Body of pancreas (tissue), 4 donors: ENCODE measurements at places on chromosomes 13 and 19. TPM values are rescaled to one million over a fixed set of nuclear protein-coding genes. Genes with fewer than 3 reads are reported as not detected.

GRCh38 chr19:12943437-12944044 lies 2.1 kb upstream of the RAD23A start:
- no peak overlapping the region for H3K4me3 ChIP-seq
- H3K27ac ChIP-seq = no peak overlapping the region
- no peak for DNase-seq
- peaks cover 74% of the 10 kb centered on the region for H3K4me1 ChIP-seq
- H3K36me3 ChIP-seq = peaks cover 18% of the 10 kb centered on the region

DNA sequence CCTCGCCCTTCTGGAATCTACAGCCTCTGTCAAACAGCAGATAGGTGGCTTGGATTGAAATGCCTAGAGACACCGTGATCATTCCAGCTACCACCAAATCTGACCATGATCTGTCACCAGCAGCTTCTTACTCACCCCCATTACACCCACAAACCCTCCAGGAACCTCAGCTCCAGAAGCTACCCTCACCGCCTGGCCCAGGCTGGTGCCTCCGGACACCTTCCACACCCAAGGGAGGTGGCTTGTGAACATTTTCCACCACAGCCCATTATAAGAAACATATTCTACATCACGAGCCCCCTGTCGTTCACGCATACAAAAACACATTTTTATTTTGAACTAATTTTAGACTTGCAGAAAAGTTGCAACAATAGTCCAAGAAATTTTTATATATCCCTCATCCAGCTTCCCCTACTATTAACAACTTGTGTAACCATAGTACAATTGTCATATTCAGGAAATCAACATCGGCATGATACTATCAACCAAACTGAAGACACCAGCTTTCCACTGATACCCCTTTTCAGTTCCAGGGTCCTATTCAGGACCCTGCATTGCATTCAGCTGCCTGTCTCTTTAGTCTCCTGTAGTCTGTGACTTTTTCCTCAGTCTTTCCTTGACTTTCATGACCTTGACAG lies 15.4 kb upstream of the UBE2L5 start:
- no peaks in the 10 kb centered on the region for H3K27me3 ChIP-seq
- no peak overlapping the region for H3K4me3 ChIP-seq
- H3K36me3 ChIP-seq = no peaks in the 10 kb centered on the region
- peaks cover 16% of the 10 kb centered on the region for H3K4me1 ChIP-seq
- H3K27ac ChIP-seq = no peak overlapping the region
- no peak for DNase-seq

DNA sequence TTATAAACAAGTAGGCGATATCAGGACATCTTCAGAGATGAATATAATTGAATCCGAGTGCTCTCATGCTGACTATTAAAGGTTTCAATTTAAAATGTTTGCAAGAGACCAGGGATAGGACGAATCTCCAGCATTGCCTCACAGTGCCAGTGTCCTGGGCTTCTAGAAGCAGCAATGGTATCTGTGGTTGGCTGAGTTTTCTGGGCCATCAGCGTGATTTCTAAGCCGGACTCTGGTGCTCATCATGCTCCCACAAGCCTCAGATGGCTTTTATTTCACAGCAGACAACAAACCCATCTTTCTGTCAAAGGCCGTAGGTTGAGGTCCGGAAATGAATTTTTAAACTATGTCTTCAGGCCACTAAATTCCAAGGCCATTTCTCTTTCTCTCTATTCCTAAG lies 187.7 kb downstream of the FOXO1 start:
- H3K4me1 ChIP-seq = peaks cover 54% of the 10 kb centered on the region
- H3K27ac ChIP-seq = peak overlapping the region; percentile 84
- H3K36me3 ChIP-seq = no peaks in the 10 kb centered on the region
- H3K27me3 ChIP-seq = no peaks in the 10 kb centered on the region

GRCh38 chr13:63124863-63125262 lies 1709.2 kb upstream of the PCDH20 start:
- H3K4me1 ChIP-seq = no peaks in the 10 kb centered on the region
- H3K4me3 ChIP-seq = no peak overlapping the region
- no peaks in the 10 kb centered on the region for H3K27me3 ChIP-seq
- DNase-seq = no peak
- H3K27ac ChIP-seq = no peak overlapping the region
- no peaks in the 10 kb centered on the region for H3K36me3 ChIP-seq

DNA sequence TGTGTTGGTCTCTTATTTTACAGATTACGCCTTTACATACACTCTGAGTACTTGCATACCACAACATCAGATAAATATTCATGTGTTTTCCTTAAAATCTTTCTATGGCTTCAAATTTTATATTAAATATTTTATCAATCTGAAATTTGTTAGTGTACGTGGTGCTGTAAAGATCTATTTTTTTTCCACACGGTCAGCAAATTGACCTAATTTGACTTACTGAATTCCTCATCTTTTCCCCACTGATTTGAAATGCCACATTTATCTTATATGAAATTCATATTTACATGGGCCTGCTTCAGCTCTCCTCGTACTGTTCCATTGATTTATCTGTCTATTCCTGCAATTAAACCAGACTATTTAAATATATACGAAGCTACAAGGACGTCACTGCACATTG lies 433.8 kb upstream of the ZNF507 start:
- DNase-seq = no peak
- H3K4me1 ChIP-seq = no peaks in the 10 kb centered on the region
- no peak overlapping the region for H3K4me3 ChIP-seq
- no peaks in the 10 kb centered on the region for H3K36me3 ChIP-seq
- no peaks in the 10 kb centered on the region for H3K27me3 ChIP-seq

GRCh38 chr13:36310417-36311108 lies 12.9 kb upstream of the CCDC169 start:
- H3K36me3 ChIP-seq = peaks cover 7% of the 10 kb centered on the region
- no peaks in the 10 kb centered on the region for H3K4me1 ChIP-seq
- no peak for DNase-seq
- no peaks in the 10 kb centered on the region for H3K27me3 ChIP-seq
- H3K4me3 ChIP-seq = no peak overlapping the region
- no peak overlapping the region for H3K27ac ChIP-seq

DNA sequence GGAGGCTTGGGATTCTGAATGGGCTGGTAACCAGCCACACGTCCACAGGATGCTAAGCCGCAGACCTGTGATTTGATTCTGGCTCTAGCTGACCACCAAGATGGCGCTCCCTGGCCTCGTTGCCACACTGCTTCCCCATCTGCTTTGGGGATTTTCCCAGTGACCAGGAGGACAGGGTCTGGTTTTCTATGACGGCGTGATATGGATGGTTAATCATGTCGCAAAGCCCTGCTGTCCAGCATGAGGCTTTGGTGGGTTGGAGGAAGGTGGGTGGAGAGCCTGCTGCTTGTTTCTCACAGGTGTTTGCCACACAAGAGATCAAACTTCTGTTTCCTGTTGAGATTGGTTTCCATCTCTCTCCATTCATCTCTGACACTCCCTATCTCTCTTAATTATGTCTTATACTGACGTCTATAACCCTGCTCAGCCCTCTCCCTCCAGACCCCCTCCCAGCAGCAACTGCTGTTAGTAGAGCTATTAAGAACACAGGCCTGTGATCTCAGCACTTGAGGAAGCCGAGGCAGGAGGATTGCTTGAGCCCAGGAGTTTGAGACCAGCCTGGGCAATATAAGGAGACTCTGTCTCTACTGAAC lies 102.7 kb downstream of the SIPA1L3 start:
- no peaks in the 10 kb centered on the region for H3K36me3 ChIP-seq
- peaks cover 2% of the 10 kb centered on the region for H3K4me1 ChIP-seq
- H3K27me3 ChIP-seq = no peaks in the 10 kb centered on the region
- no peak overlapping the region for H3K4me3 ChIP-seq
- H3K27ac ChIP-seq = no peak overlapping the region

DNA sequence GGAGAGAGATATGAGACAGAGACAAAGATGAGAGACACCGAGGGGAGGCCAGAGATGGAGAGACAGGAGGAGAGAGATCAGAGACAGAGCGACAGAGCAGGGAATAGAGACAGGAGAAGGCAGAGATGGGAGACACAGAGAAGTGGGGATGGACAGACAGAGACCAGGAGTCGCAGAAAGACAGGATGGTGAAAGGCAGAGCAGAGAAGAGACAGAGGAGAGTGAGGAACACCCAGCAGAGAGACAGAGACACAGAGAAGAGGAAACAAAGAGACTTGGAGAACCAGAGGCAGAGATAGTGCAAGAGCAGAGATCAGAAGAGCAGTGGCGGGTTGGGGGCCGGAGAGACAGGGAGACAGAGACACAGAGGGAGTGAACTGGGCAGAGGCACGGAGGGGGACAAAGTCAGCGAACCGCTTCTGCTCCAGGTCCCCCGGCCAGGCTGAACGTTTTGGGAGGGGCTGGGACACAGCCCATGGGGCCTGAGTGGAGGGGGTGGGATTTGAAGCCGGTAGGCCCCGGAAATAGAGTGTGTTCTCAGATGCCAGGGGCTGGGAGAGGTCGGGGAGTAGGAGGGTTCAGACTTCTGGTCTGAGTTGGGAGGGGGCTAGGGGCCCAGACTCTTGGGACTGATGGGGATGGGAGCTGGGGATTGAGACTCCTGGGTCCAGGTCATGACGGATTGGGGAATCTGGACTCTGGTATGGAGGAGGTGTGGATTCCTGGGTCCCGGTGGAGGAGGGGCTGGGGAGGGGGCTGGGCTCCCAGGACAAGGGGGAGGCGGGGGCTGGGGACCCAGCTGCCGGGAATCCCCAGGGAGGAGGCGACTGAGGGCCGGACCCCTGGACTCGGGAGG lies 654 bp downstream of the ZNF579 start:
- peak overlapping the region; percentile 71 for H3K27ac ChIP-seq
- H3K4me1 ChIP-seq = peaks cover 27% of the 10 kb centered on the region
- H3K36me3 ChIP-seq = no peaks in the 10 kb centered on the region
- no peaks in the 10 kb centered on the region for H3K27me3 ChIP-seq

DNA sequence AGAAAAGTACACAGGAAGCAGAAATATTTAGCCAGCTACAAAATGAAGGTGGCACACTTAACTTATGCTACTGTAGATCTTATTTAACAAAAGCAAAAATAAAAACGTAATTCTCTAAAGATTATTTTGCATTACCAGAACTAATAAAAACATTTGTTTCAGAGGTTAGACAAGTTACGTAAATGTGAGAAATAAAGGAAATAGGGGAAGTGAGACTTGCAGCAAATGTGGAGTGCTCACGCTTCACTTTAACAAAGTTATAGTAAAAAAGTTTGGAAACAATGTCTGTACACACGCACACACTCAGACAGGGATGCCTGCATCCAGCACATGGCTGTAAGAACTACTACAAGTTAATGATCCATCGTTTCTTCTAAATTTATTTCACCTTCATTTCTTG lies 83.7 kb downstream of the NALCN start:
- H3K27me3 ChIP-seq = no peaks in the 10 kb centered on the region
- H3K27ac ChIP-seq = no peak overlapping the region
- DNase-seq = no peak
- no peaks in the 10 kb centered on the region for H3K4me1 ChIP-seq
- H3K4me3 ChIP-seq = no peak overlapping the region
- H3K36me3 ChIP-seq = no peaks in the 10 kb centered on the region

- DNase-seq = no peak
- H3K4me1 ChIP-seq = peaks cover 2% of the 10 kb centered on the region
- H3K4me3 ChIP-seq = no peak overlapping the region
- no peak overlapping the region for H3K27ac ChIP-seq
- no peaks in the 10 kb centered on the region for H3K27me3 ChIP-seq
- H3K36me3 ChIP-seq = peaks cover 37% of the 10 kb centered on the region
Measured at GRCh38 chr19:47358936-47359335, 9.8 kb downstream of the DHX34 start.

DNA sequence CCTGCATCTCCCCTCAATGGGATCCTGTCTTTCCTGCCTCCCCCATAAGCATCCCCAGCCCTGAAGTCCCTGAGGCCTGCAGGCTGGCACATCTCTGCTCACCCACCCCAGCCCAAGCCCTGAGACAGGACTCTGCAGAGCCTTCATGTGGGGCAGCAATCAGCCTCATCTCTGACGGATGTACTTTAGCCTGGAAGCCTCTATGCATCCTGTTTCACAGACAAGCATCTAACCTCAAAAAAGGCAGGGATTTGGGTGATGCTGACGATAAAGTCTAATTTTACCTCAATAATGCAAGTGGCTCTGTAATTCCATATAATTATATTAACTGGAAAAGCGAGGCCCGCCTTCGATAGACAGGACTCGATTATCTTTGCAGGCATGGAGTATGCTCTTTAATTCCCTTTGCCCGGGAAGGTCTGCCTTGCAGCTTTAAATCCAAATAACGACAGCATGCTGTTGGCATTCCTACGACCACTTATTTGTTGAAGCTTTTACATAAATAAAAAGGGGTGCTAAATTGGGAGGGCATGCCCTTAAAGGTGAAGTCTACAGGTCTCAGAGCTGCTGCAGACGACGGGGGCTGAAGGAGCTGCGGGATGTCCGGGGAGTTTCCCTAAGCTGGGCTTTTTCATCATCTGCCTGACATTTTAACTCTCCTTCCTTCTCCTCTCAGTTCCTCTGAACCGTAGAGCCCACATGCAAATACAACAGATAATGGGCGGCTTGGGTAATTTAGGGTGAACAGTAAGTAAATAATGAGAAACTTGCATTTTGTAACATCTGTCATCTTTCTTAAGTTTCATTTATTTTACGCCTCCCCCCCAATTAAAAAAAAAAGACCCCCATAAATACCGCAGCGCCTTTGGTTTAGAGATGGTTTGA lies 211.5 kb downstream of the URI1 start:
- no peaks in the 10 kb centered on the region for H3K36me3 ChIP-seq
- DNase-seq = no peak
- H3K27ac ChIP-seq = no peak overlapping the region
- H3K27me3 ChIP-seq = no peaks in the 10 kb centered on the region
- H3K4me1 ChIP-seq = no peaks in the 10 kb centered on the region
- H3K4me3 ChIP-seq = no peak overlapping the region

The SIGLEC12 gene
- total RNA-seq = not detected

The C19orf81 gene
- total RNA-seq = not detected

The SELENOV gene
- total RNA-seq = not detected

The ZNF568 gene
- 7.0 TPM for total RNA-seq

The ZNF430 gene
- 11.4 TPM for total RNA-seq

The PRX gene
- total RNA-seq = 14.8 TPM

The WDR62 gene
- total RNA-seq = 0.26 TPM

The URAD gene
- total RNA-seq = not detected
